ENCODE measurements at places on chromosomes 13 and 19. TPM values are rescaled to one million over a fixed set of nuclear protein-coding genes. Genes with fewer than 3 reads are reported as not detected.

- no peaks in the 10 kb centered on the region for H3K27me3 ChIP-seq
- no peak overlapping the region for H3K4me3 ChIP-seq
- no peak overlapping the region for H3K27ac ChIP-seq
Observed at GRCh38 chr13:101394605-101395004, 21.7 kb downstream of the NALCN start.

DNA sequence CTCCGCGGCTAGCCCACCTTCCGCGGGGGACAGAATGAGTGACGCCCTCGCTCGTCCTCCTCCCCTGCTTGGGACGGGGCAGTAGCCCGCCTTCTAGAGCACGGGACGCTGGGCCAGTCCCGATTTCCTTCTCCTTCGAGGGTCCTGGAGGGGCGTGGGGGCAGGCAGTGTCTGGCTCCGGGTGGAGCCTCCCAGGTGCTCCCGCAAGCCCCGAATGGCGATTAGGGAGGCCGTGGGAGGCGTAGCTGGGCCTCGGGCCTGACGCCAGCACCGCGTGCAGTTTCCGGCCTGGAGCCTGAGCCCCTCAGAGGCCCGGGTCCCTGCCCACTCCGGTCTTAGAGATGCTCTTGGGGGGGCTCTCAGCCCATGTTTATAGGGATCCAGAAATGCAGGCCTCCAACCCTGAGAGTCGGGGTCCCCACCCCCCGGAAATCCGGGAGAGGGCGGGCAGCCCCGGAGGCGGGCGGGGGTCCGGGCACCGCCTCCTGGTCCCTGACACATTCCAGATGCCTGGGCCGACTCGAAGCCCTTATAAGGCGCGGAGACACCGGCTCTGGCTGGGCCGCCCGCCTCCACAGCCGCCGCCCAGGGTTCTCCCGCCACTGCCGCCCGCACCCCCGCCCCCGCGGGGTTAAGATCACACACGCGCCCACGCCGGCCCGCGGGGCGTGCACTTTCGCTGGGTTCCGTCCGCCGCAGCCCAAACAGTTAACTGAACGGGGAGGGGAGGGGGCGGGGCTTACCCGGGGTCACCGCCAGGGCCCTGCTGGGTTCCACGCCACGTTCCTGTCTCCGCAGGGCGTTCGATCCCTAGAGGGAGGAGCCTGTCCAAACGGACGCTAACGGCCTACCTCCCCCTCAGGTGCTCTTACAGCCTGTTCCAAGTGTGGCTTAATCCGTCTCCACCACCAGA lies 1.5 kb downstream of the MYADM start:
- peak; percentile 98 for DNase-seq
- H3K36me3 ChIP-seq, result peaks cover 17% of the 10 kb centered on the region
- H3K27me3 ChIP-seq, result no peaks in the 10 kb centered on the region
- peaks cover 15% of the 10 kb centered on the region for H3K4me1 ChIP-seq
- H3K27ac ChIP-seq, result peak overlapping the region; percentile 88

DNA sequence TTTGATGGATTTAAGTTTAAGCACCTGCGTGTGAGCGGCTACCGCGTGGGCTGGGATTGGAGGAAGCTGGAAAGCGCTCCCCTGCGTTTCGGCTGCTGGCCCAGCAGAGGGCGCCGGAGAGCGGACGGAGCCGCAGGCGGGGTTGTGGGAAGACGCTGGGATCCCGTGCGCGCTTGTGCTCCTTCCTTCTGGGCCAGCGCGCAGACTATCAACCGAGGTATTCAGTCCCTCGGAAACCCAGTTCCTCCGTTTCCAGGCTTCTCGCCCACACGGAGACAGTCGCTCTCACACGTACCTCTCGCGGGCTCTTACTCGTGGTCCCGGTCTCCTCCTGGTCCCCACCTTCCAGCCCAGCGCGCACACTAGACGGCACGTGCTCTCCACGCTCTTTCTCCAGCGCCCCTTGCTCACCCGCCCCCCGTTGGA lies 28.8 kb downstream of the EPN1 start:
- no peak overlapping the region for H3K27ac ChIP-seq
- DNase-seq, result peak; percentile 79
- peaks cover 14% of the 10 kb centered on the region for H3K36me3 ChIP-seq
- no peak overlapping the region for H3K4me3 ChIP-seq

The MAP1S gene
- total RNA-seq, result 15.2 TPM

- H3K4me3 ChIP-seq, result no peak within 1 kb of the TSS
- peaks cover 16% of the 10 kb centered on the region for H3K27me3 ChIP-seq
Observed at GRCh38 chr19:55075371-55075998, at the start of gene EPS8L1. EPS8L1 (plus strand) TSS chr19:55075869; CDS start chr19:55076445, 576 bp downstream.

DNA sequence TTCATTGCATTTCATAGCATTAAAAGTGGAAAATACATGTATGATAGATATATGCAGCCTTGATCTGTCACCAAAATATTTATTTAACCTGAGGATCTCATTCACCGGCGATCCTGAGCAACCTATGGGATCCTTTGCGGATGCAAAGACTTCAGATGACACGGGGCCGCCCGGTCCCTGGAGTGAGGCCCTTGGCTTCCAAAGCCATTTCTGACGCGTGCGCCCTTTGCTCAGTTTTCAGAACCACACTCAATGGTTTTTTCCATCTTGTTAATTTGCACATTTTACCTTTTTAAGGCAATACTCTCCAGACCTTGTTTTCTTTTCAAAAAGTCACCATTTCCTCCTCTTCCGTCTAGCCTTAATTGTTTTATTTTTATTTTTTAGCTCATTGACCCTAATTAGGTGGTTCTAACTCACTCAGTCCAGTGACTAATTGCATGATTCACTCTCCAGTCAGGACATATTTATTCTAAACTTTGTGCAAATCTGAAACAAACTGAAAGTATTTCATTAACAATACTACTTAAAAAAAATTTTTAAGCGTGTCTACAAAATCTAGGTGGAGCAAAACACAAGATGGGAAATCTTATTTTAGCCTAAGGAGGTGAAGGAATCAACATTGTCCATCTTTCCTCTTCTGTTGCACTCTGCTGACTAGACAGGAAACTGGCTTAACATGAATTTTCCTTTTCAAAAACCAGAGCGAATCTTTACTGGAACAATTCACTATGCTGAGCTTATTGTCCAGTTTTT lies 47.9 kb downstream of the COL4A1 start:
- H3K4me1 ChIP-seq, result peaks cover 14% of the 10 kb centered on the region
- H3K36me3 ChIP-seq, result peaks cover 8% of the 10 kb centered on the region
- H3K4me3 ChIP-seq, result peak overlapping the region; percentile 6

DNA sequence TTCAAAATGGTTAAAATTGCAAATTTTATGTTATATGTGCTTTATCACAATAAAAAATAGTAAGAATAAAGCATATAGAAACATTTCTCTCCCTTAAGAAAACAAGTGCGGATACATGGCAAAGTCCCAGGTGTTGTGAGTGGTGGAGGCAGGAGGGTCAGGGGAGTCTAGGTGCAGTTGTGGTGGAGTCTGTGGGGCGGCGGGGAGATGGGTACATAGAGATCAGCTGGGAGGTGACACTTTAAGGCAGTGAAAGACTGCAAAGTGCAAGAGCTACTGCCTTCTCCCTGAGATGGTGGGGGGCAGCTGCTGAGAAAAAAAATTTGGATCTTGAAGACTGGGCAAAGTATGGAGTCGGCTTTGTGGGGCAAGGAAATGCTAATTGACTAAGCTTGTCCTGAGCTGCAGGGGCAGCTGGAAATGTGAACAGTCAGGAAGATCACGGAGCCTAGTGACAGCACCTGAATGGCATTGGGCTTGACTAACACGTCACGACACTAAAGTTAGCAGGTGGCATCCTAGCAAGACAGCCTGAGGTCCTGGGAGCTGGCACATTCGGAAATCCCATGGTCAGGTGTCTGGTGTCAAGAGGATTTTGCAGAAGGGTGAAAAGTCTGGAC lies 72.9 kb upstream of the IRS2 start:
- no peak overlapping the region for H3K4me3 ChIP-seq
- no peaks in the 10 kb centered on the region for H3K4me1 ChIP-seq
- H3K27ac ChIP-seq, result no peak overlapping the region
- peak; percentile 57 for DNase-seq
- no peaks in the 10 kb centered on the region for H3K36me3 ChIP-seq

GRCh38 chr13:75647126-75647784 lies 11.1 kb downstream of the LMO7 start:
- peak overlapping the region; percentile 34 for H3K27ac ChIP-seq
- peaks cover 57% of the 10 kb centered on the region for H3K36me3 ChIP-seq
- peaks cover 79% of the 10 kb centered on the region for H3K4me1 ChIP-seq
- H3K4me3 ChIP-seq, result no peak overlapping the region
- peak; percentile 68 for DNase-seq
- H3K27me3 ChIP-seq, result no peaks in the 10 kb centered on the region

DNA sequence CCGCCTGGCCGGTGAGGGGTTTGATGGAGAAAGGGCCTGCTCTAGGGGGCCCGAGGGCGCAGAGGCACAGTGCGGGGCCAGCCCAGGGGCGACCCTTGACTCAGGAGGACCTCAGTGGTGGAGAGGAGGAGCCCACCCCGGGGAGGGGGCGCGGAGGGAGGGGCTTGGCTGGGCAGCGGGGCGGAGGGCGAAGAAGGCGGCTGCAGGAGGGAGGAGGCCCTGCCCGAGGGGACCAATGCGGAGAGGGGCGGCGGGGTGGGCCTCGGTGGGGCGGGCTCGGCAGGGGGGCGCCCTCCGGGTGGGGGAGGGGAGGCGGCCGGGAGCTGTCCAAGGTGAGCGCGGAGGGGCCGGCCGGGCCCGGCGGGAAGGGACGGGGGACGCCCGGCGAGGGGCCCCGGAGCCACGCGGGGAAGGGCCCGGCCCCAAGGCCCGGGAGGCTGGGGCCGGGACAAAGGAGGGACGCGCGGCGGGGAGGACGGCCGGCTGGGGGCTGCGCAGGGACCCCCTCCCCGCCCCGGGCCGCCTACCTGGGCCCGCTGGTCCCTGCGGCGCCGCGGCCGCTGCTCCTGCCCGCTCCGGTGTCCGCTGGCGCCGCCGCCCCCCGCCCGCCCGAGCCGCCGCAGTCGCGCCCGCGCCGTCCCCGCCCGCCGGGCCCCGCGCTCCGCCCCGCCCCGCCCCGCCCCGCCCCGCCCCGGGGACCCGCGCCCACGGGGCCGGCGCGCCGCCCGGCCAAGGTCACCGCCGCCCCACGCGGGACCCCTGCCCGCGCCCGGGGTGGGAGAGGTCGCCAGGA lies at the start of gene DIRAS1:
DIRAS1 (minus strand) TSS at position 596 of the 793 bp plus-strand sequence. CDS start 3,566 bp downstream, outside the sequence.
- peak within 1 kb of the TSS; percentile 11 for H3K27ac ChIP-seq
- peak; percentile 95 for DNase-seq
- peaks cover 3% of the 10 kb centered on the region for H3K27me3 ChIP-seq

Measured in osteoblast (primary cell).